ENCODE measurements at places on chromosomes 2 and 18.
A peak's percentile ranks its signal among the peaks of the same experiment; 100 is the strongest.

DNA sequence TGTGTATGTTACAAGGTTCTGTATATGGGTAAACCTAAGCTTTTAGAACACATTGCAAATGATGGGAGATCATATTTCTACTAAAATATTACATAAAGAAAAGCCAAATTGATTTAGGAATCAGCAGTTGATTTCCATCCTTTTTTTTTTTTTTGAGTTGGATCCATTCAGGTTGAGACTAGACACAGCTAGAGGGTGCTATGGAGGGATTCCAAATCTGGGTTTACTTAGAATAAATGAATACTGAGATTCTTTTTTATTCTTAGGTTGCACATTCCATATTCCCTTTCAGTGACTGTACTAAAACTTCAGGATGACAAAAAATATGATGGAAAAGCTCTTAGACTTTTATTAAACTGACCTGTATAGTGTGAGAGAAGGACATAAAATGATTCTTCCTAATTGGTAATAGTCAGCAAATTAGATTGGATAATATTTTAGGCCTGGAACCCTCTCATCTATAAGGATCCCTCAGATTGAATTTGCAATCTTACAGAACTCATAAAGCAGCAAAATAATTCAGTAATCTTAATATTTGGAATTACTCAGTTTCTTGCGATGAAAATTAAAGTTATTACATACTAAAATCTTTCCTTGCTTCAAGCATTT is 183.3 kb upstream of the SESTD1 start:
- no peak for DNase-seq

DNA sequence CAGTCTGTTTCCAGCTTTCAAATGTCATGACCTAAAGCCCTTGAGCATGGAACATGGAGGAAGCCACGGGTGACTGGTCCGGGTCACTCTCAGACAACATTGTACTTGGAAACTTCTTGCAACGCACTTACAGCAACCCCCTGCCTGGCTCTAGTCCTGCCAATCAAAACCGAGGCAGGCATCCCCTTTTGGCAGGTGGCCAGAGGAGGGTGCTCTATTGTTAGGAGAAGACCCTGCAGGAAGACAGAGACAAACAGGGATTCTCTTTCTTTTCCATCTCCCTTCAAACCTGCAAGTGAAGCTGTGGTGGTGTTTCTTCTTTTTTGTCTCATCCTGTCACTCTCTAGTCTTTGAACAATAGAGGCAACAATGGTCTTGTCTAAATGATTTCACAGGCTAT is 667.2 kb downstream of the ZEB2 start:
- no peak for DNase-seq

DNA sequence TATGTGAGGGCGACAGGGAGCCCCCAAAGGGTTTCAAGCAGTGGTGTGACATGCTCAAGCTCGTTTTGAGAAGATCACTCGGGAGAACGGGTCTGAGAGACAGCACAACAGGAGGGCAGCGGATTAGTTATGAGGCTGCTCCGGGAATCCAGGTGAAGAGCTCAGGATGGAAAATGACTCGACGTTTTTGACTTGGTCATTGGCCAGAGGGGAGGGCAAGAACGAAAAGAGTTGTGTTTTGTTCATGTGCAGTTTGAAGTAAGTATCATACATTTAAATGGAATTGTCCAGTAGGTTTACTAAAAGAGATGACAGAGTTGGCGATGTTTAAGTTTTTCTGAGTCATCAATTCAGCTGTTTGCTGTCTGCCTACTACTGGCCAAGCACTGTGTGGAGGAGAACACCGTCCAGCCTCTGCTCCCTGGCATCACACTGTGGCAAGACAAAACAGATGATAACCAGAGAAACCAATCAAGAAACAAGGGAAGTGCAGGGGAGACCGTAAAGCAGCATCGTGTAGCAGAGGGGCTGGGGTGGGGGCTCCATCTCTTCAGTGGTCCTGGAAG is 25.3 kb upstream of the ANXA4 start:
- DNase-seq, result no peak

DNA sequence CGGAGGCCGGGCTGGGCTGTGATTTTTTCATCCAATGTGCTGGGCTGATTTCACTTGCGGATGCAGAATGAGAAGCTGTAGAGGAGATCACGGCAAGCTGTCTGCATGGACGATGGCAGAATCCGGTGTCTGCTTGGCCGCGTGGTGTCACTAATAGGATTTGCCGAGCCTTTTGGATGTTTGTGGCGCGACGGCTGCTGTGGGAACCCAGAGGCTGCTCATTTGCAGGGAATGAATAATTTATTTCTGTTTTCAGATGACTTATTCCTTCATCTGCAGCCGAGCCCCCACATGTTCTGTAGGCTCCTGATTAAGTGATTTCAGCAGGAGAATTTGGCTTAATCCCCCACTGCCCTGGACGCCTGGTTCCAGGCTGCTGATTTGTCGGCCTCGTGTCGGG is 62.6 kb downstream of the ODC1 start:
- no peak for DNase-seq

DNA sequence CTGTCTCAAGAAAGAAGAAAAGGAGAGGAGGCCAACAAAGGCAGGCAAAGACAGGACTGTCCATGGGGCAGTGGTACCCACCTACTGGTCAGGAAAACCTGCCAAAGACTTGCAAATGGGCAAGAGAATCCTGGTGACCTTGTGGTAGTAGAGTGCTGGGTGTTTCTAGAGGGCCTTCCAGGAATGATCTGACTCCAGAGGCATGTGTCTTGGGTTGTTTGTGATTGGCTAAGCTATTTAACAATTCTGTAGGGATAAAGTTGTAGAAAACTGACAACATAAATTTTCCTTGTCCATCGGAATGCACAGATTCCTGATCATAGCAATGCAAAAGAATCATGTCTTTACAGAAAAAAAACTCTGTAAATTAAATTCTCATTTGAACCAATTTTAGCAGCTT is 68.5 kb upstream of the ZNF532 start:
- DNase-seq, result no peak

DNA sequence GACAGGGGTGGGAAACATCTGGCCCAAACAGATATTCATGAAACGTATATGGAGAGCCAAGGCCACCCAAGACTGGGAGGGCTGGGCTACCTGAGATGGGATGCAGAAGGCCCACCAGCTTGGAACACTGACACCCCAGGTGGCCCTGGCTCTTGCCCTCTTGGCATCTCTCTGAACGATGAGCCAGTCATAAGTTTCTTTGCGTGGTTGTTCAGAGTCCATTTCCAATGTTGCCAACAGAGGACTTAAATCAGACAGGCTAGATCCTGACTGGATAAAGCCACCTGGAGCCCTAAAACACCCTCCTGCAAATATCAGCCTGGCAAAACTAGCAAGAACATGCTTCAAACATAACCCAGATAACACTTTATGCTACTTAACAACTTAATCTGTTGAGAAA is 42.6 kb downstream of the LPIN2 start:
- no peak for DNase-seq

DNA sequence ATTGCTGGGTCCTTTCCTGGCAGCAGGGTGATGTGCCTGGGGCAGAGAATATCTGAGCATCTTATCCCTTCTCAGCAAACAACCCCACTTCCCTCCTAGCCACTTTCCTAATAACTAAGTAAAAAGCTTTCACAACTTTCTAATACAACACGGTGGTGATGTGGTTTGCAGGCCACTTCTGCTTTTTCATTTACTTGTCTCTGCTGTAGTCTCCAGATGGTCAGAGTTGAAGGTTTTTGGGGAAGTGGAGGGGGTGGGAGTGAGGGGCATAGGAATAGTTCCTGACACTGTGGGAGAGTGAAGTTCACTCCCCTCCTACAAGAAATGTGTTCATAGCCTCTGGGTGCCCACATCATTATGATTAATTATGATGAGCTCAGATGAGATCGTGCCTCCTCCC is 11.6 kb downstream of the OXER1 start:
- no peak for DNase-seq

GRCh38 chr2:58798676-58799208 is 557.6 kb upstream of the FANCL start:
- DNase-seq, result no peak

GRCh38 chr2:11898576-11898975 is 152.1 kb downstream of the LPIN1 start:
- DNase-seq, result no peak

DNA sequence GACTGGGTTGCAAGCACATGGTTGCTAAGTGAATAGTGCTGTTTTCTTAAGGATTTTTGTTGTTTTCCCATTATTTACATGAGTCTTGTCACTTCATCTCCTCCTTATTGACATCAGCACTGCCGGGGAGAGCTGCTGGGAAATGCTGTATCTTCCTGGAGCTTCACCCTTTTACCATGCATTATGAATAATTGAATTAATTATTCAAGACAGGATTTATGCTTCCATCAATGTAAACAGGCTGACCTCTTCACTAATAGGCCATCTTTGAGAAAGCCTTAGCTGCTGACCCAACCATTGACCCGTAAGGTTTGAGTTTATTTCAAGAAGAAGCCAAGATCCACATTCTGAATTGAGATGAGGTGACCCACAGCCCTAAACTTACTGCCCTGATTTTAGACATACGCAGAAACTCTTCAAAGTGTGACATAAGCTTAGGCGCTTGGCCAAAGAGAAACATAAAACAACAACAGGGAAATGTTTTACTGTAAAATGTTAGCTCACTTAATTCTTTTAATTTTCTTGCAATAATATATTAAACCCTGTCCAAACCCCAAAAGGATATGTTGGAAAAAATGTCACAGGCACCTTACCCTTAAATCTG is 365.5 kb upstream of the SYT4 start:
- DNase-seq, result no peak

GRCh38 chr18:61595615-61596251 is 262.5 kb downstream of the CDH20 start:
- DNase-seq, result no peak

GRCh38 chr2:189818249-189819038 is 34.2 kb downstream of the PMS1 start:
- no peak for DNase-seq

DNA sequence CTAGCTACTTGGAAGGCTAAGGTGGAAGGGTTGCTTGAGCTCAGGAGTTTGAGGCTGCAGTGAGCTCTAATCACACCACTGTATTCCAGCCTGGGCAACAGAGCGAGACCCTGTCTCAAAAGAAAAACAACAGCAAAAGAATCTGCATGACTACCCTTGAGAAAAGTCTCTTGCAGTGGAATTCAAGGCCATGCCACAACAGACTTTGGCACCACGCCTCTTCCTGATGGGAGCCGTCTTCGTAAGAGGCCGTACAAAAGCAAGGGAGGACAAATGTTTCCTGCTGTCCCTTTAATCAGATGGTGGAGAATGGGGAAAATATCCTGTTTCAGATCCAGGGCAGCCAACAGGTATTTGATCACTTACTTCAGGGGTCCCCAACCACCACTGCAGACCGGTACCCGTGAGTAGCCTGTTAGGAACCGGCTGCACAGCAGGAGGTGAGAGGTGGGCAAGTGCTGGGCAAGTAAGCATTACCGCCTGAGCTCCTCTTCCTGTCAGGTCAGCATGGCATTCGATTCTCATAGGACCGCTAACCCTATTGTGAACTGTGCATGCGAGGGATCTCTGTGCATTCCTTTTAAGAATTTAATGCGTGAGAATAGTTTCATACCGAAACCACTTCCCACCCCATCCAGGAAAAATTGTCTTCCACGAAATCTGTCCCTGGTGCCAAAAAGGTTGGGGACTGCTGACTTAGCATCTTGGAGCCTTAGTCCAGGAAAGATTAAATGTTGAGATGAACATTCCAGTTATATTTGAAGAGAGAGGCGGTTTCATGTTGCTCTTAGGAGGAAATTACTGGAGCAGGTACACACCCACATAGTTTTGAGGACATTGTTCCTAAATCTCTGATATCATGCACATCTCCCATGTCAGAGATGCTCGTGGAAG is 94.4 kb upstream of the XPO1 start:
- no peak for DNase-seq

DNA sequence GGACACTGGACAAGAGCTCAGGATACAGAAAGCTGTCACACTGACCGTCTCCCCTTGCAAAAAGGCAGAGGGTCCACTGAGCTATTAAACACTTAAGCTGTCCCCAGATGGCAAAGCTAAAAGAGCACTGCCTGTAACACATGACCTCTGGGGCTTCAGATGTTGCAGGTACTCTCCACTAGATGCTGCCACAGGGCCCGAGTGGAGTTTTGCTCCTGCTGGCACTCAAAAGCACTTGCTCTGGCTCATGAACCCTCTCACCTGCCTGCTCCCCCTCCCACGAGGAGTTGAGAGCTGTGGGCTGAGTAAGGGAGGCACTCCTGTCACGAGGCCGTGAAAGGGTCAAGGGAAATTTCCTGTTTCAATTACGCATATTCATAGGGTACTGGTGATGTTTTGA is 227.9 kb downstream of the PRKCE start:
- DNase-seq, result no peak

DNA sequence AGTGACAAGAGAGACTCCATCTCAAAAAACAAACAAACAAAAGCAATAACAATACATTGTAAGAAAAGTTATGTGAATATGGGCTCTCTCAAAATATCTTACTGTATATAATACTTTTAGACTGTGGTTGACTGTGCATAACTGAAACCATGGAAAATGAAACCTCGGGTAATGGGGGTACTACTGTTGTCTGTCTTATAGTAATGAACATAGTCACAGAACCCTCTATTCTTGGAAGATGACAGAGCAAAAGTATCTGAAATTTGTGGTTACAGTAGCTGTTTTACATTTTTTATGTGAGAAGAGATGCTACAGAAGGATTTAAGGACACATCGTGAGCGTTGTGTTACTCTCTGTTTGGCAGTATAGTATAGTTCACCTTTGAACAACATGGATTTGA is 60.5 kb downstream of the MAP4K4 start:
- no peak for DNase-seq

- DNase-seq, result no peak
Measured at GRCh38 chr18:1599196-1599595, 694.5 kb downstream of the ADCYAP1 start.

GRCh38 chr2:27369471-27370025 is 590 bp downstream of the EIF2B4 start:
- DNase-seq, result no peak

DNA sequence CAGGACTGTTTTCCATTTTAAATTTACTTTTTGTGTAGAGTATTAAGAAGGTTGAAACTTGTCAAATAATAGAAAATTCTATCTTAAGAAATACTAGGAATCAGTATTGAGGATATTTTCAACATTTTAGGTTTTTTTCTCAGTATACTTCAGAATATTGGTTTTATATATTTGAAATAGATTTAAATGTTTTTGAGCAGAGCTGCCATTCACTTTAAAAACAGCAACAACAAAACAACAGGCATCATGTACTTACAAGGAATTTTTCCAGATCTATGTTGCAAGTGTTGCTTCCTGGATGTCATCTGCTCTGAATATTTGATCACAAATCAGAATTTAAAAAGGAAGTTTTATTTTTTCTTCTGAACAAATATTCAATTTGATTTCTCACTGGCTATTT is 84.4 kb downstream of the DCDC2C start:
- DNase-seq, result no peak

- no peak for DNase-seq
Measured at GRCh38 chr2:239370403-239370802, 30.4 kb downstream of the HDAC4 start.

- DNase-seq, result peak; percentile 56
Measured at GRCh38 chr2:205902041-205902899, 183.7 kb downstream of the INO80D start.

GRCh38 chr2:160921386-160921964 is 238.8 kb upstream of the TANK start:
- no peak for DNase-seq
